CD4-positive, alpha-beta memory T cell (primary cell): ENCODE measurements at places on chromosomes 2 and 18.

GRCh38 chr2:30072250-30072842, 74.5 kb upstream of the YPEL5 start:
- DNase-seq, result peak; percentile 64

GRCh38 chr2:23673830-23674679, 252.9 kb downstream of the ATAD2B start:
- DNase-seq, result no peak

DNA sequence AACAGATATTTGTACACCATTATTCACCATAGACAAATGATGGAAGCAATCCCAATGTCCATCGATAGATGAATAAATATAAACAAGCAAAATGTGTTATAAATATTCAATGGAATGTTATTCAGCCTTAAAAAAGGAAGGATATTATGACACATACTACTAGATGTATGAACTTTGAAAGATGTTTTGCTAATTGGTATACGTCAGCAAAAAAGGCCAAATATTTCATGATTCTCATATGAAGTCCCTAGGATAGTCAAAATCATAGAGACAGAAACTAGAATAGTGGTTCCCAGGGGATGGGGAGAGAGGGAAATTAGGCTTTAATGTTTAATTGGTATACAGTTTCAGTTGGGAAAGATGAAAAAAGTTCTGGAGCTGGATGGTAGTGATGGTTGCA, 85.2 kb downstream of the FSIP2 start:
- no peak for DNase-seq

DNA sequence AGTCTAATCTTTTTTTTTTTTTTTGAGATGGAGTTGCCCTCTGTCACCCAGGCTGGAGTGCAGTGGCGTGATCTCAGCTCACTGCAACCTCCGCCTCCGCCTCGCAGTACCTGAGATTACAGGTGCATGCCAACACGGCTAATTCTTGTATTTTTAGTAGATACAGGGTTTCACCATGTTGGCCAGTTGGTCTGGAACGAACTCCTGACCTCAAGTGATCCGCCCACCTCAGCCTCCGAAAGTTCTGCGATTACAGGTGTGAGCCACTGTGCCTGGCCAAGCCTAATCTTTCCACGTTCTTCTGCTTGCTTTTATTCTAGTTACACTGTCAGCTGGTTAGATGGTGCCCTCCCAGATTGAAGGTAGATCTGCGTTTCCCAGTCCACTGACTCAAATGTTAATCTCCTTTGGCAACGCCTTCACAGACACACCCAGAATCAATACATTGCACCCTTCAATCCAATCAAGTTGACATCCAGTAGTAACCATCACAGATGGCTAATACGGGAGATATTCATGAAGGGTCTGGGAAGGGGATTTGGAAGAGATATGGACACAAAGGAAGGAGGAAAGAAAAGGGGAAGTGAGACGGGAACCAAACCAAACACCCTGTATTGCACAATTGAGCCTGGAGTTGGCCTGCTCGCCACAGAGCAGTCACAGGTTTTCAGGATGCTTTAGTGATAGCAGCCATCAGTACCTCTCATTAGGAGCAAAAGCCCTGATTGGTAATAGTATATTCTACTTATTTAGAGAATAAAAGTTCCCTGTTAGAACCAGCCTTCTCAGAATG, 229.8 kb downstream of the PIK3C3 start:
- DNase-seq, result no peak

- no peak for DNase-seq
These were observed 183.8 kb downstream of the TFCP2L1 start for GRCh38 chr2:121101093-121101715.

DNA sequence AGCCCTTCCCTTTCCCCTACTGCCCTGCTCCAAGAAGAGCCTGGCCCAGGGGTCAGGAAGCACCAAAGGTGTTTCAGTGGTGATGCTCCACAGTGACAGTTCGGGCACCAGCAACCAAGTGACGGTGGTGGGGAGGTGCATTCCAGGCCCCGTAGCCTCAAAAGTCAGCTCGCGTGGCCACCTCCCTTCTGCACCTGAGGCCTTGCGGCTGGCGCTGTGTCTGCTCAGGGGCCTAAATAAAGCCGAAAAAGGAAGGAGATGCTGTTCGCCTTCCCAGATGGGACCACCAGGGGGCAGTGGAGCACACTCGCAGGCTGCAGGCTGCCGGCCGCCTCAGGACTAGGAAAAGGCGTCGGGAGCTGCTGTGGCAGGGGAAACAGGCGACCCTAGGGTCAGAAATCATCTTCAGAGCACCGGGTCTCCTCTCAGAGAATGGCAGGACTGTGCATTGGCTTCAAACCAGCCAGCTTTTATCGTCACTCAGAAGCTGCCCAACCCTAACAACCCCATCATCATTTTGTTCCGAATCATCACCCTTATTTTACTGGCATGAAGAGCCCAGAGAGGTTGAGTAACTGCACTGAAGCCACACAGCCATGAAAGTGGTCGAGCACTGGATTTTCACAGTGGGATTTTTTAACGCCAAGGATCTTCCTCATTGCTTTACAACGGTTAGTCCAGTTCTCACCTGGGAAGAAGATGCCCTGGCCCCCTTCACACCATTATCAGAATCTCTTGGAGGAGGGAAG, 213.0 kb upstream of the CELF4 start:
- no peak for DNase-seq

DNA sequence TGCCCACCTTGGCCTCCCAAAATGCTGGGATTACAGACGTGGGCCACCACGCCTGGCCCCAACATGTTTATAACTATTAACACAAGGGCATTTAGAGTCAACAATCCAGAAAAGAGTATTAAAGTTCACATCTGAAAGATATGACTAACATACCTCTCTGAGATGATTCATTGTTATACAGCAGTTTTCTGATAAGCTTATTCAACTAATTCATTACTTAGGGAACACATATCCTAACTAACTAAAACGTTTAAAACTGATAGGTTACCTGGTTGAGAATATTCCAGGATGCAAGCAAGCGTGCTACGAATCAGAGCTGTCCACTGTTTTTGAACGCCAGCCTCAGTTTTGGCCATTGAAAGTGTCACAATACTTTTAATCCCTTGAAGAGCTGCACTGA, 34.0 kb upstream of the STRN start:
- DNase-seq, result no peak

- DNase-seq, result no peak
These were observed 162.3 kb downstream of the LAMA3 start for GRCh38 chr18:23851470-23852002.

DNA sequence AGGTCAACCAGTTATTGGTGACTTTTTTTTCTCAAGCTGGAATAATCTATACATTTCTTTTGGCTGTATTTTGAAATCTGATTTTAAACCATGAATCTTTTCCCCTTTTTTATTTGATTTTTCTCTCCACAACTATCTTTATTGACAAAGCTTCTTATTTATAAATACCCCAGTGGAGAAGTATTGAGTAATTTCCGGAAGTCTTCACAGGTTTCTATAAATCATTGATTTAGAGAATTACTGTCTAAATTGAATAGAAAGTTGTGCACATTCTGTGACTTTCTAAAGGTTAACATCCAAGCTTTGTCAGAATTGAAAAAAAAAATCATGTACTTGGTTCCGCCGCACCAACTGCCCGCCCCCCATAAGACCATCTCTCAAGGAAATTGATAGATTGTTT, 39.8 kb downstream of the XRCC5 start:
- DNase-seq, result no peak

DNA sequence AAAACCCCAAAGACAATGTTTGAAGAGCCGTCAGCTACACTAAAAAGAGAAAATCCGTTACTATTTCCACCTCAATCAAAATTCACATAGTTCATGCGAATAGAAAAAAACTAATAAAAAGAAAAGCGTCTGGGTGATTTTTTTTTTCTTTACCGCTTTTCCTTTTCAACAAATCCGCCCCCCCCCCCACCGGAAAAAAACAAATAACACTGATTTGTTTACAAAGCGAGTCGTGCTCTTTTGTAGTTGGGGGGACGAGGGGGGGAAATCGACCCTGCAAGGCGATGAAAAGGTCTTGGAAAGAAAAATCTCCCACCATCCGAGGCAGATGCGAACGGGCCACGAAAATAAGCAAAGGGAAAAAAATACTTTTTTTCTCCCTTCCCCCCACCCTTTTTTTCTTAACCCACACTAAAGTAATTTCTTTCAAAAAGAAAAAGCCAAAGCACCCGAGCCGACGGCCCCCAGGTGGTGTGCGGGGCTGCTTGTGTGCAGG, 638 bp downstream of the ZNF521 start:
- no peak for DNase-seq

DNA sequence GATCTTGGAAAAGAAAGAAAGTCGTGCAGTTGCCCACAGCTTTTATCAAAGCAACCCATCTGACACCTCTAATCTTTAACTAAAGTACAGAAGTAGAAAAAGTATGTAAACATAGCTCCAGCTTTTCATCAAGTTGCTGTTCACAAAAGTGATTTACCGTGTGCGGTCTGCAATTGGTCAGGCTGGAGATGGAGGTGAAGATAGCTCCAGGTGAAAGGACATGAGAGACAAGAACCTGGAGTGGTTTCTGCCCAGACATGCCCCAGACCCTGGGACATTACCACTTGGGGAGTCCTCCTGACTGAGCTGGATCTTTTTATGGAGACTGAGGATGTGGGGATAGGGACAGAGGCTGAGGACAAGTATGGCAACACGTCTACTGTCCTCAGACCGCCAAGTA, 82.7 kb downstream of the LAMA1 start:
- no peak for DNase-seq

DNA sequence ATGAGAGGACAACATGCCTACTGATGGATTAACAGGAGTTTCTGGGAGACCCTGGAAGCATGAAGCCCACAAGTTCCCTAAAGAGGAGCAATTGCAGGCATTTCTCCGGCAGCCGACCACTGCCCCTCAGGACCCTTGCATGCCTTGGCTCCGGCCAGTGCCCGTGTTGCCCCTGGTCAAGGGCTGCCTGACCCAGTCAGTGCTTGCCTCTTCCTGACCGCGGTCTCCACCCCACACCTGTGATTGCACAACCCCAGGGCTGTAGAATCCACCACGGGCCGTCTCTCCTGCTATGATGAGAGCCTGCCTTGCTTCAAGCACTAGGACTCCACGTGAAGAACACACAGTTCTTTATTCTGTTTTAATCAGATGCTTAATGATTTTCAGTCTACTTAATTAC, 127.5 kb downstream of the GLI2 start:
- DNase-seq, result no peak

DNA sequence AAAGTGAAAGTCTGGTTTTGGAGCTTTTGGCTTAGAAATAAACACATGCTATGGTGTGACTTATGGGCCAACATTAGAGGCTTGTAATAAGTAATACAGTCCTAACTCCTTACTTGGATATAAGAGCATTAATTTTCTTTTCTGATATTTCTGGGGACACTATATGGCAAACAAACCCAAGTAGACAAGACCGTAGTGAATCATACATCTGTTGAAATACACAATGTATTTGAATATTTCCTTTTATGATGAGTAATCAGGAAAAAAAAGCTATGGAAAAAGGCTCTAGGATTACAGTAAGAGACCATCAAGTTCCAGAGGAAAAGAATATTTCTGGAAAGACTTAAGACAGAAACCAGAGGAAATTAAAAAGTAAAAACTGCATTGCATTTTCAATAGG, 146.0 kb upstream of the CYP26B1 start:
- DNase-seq, result no peak

- DNase-seq, result no peak
These were observed 91.3 kb downstream of the ZBTB7C start for GRCh38 chr18:48317781-48318381.

- DNase-seq, result no peak
These were observed 2.6 kb downstream of the GPR35 start for GRCh38 chr2:240627736-240628506.

DNA sequence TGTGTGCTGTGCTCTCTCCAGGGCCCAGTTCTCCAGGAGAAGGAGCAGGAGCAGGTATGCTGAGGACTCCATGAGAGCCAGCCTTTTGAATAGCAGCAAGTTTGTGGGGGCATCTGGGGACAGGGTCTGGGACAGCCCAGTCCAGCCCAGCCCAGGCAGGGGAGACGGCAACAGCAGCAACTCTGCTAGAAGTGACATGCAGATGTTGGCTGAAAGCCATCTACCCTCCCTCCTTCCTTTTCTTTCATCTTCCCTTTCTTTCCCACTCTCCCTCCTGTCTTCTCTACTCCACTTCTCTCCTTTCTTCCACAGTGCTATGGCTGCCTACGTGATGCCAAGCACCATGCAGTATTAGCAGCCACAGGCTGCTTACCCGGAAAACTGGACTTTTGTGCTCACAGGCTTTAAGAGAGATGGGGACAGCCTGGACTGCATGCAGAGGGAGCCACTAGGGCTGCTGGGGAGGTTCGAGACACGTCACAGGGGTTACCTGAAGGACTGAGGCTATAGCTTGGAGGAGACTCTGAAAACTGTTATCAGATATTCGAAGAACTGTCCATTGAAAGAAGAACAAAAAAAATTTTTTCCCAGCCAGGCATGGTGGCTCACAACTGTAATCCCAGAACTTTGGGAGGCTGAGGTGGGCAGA, 23.8 kb upstream of the YWHAQ start:
- no peak for DNase-seq

DNA sequence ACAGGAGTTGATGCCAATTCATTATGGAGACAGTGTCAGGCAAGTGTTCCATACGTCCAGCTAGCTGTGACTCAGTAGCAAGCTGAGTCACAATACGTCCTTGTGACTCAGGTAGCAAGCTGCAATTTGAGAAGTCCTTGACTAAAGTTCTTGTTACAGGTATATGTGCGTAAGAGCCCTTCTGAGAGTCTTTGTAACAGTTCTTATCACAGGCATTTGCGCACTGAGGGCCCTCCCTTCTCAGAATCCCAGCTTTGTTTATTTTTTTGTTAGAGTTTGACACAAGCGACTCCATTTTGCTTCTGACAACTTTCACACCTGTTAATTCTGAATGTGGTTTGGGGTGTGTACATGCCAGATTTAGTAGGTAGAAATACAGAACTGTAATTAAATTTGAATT, 20.1 kb upstream of the ACMSD start:
- DNase-seq, result no peak

DNA sequence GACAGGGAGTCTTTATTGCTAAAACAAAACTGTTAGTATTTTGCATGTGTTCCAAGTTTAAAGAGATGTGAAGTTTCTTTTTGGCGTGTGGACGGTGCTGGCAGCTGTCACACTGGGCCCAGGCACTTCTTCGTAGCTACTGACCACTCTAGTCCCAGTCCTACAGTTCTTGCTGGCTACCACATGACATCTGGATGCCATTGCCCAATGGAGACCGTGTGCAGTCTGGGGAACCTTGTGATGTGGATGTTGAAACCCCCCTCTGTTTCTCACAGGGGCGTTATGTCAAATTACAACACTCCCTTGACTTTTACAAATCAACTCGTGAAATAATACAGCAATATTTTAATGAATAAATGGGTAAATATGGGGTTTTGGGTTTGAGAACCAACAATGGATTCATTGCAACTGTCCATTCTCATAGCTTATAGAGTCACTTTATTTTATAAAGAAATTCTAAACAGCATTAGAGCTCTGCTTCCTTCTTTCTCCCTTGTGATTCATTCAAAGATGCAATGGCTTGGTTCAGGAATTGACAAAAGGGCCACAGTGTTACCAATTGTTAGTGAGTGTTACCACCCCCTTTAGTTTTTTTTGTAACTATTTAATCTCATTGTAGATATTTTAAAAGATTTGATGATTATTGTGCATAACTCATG, 1.2 kb downstream of the GPD2 start:
- no peak for DNase-seq
